ENCODE measurements at places on chromosomes 7 and 10. TPM values are rescaled to one million over a fixed set of nuclear protein-coding genes. Genes with fewer than 3 reads are reported as not detected.

Gene NPS
- total RNA-seq, result not detected

Gene NPTX2
- 0.53 TPM for total RNA-seq

Gene TMEM178B
- not detected for total RNA-seq

Gene NYAP1
- 2.0 TPM for total RNA-seq

DNA sequence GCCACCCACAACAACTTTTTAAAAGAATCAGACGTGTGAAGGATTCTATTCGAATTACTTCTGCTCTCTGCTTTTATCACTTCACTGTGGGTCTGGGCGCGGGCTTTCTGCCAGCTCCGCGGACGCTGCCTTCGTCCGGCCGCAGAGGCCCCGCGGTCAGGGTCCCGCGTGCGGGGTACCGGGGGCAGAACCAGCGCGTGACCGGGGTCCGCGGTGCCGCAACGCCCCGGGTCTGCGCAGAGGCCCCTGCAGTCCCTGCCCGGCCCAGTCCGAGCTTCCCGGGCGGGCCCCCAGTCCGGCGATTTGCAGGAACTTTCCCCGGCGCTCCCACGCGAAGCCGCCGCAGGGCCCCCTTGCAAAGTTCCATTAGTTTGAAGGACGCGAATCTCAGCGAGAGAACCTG lies 461 bp upstream of the HTRA1 start:
- H3K27ac ChIP-seq, result peak overlapping the region; percentile 46
- peaks cover 14% of the 10 kb centered on the region for H3K4me1 ChIP-seq
- DNase-seq, result peak; percentile 34
- no peaks in the 10 kb centered on the region for H3K36me3 ChIP-seq
- H3K4me3 ChIP-seq, result peak overlapping the region; percentile 48
- H3K27me3 ChIP-seq, result no peaks in the 10 kb centered on the region

GRCh38 chr7:130299866-130300265 lies 6.9 kb downstream of the CPA4 start:
- H3K36me3 ChIP-seq, result no peaks in the 10 kb centered on the region
- peaks cover 2% of the 10 kb centered on the region for H3K27me3 ChIP-seq
- H3K4me3 ChIP-seq, result no peak overlapping the region
- no peak for DNase-seq
- H3K4me1 ChIP-seq, result no peaks in the 10 kb centered on the region

- H3K4me1 ChIP-seq, result peaks cover 8% of the 10 kb centered on the region
- no peak overlapping the region for H3K4me3 ChIP-seq
These were observed 568.8 kb upstream of the PCDH15 start for GRCh38 chr10:55369670-55370420.
